ENCODE measurements at places on chromosomes 6 and 20.

DNA sequence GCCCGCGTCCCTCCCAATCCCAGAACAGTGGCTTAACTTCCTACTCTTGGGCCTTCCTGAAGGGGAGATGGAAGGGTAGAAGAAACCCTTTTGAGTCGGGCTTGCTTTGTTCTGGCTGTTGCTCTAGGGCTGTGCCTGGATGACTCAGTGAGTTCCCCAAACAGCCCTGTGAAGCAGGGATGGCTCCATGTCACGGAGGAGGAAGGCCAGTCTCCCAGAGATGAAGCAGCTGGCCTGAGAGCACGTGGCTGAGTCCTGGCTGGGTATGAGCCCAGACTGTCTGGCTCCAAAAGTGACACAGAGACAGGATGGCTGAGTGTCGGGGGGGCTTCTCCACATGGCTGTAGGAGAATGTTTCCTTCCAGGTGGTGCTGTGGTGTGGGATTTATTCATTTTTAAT, 4.6 kb downstream of the SYTL3 start:
- no peak for DNase-seq

GRCh38 chr6:40999569-40999968, 39.5 kb downstream of the UNC5CL start:
- no peak for DNase-seq

- DNase-seq = peak; percentile 65
Observed at GRCh38 chr6:166258854-166259276, 49.3 kb downstream of the PRR18 start.

DNA sequence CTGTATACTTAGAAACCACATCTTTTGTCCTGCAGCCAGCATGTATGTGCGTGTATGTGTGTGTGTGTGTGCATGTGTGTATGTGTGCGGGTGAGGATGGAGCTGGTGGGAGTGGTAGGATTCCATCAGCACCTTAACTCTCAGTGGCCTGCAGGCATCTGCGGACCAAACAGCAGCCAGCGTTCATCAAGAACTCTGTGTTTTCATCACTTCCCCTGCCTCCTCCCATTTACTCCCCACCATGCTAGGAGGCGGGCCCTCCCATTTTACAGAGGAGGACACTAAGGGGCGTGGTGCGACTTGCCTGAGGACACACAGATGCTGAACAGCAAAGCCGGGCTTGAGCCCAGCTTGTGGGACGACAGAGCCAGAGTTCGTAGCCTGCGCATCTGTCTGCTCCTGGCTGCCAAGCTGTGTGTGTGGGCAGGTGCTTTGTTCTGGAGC, 8.9 kb downstream of the VSTM2L start:
- DNase-seq = no peak

- DNase-seq = no peak
Observed at GRCh38 chr6:92538275-92538674, 881.1 kb downstream of the EPHA7 start.
